ENCODE measurements at places on chromosomes 1 and 21.

GRCh38 chr1:7490576-7490975, 280.5 kb upstream of the VAMP3 start:
- DNase-seq, result no peak

DNA sequence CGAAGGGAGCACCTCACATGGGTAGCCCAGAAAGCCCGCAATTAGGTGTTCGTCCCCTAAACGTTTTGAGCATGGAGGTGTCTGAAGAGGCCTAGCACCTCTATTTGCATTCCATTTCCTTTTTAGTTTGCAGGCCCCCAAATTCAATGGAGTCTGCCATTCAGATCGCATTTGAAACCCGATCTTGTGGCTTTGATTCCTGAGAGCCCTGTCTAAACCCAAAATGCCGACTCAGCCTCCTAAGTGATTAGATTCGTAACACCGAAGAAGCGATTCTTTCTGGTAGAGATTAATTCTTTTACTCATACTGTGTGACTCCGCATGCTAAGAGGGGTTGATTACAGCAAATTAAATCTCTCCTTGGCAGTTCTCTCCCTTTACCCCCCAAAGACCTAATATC, 415.2 kb upstream of the KAZN start:
- no peak for DNase-seq

DNA sequence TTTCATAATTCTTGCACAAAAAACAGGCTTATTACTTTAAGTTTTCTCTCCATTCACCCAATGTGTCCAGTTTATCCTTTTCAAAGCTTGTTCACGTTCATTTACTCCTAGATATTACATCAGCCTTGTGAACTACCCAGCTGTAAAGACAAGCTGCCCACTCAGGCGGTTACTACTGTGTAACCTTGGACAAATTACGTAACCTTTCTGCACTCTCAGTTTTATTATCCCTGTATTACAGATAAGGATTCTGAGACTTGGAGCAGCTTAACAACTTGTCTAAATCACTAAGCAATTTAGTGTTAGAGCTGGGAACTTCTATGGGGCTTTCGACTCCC, 20.5 kb upstream of the LPAR3 start:
- DNase-seq, result peak; percentile 64

GRCh38 chr1:145690587-145691558, 16.3 kb downstream of the PDZK1 start:
- DNase-seq, result peak; percentile 55

GRCh38 chr1:30533141-30533540, 190.2 kb downstream of the MATN1 start:
- DNase-seq, result no peak

DNA sequence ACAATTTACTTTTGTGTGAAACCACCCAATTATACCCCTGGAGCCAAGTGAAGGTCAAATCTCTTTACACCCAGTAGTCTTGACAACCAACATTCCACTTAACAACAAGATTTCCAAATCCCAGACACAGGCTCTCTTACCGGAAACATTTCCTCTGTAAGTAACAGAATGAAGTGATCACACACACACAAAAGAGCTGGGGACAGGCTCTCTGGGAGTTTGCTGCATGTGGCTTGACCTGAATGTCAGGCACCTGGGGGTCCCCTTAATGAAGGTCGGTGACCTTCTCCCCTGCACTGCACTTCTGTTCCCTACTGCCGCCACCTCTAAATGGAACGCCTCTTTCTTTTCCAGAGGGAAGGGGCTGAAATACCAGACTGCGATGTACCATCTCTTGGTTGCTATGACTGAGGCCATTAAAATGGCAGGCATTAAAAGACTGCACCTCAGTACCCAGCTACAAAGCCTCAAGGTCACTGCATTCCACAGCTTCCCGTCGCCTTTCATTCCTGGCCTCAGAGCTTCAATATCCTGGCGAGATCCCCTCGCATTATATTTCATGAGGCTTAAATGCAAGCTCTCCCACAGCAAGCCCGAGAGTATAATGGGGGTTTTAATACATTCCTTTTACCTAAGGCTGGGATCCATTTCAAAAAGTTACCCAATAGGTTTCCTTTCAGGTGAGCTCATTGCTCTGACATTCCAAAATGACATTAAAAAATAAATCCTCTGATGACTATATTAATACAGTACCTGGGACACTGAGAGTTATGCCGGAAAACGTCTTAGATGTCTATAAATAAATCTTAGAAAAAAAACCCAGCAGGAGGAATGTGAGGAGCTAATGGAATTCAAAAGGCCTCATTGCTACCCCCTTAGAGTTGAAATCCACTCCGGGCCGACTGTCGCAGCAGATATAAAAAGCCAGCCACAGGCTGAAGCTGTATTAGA, 90.9 kb upstream of the DIRAS3 start:
- peak; percentile 91 for DNase-seq

DNA sequence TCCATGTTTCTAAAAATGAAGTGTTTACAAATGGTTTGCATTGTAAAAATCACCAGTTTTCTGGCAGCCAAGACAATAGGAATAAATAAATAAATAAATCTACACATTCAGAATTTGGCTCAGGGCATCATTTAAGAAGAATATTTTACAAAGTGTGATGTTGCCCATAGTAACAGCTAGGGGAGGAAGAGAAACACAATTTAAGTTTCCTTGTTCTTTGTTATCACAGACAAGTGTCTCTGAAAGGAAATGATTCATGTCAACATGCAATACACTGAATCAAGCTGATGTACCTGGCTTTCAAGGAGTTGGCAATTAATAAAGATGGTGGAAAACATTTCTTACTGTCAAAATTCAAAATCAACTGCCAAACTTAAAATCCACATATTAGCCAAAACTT, 74.7 kb downstream of the LHX8 start:
- no peak for DNase-seq

DNA sequence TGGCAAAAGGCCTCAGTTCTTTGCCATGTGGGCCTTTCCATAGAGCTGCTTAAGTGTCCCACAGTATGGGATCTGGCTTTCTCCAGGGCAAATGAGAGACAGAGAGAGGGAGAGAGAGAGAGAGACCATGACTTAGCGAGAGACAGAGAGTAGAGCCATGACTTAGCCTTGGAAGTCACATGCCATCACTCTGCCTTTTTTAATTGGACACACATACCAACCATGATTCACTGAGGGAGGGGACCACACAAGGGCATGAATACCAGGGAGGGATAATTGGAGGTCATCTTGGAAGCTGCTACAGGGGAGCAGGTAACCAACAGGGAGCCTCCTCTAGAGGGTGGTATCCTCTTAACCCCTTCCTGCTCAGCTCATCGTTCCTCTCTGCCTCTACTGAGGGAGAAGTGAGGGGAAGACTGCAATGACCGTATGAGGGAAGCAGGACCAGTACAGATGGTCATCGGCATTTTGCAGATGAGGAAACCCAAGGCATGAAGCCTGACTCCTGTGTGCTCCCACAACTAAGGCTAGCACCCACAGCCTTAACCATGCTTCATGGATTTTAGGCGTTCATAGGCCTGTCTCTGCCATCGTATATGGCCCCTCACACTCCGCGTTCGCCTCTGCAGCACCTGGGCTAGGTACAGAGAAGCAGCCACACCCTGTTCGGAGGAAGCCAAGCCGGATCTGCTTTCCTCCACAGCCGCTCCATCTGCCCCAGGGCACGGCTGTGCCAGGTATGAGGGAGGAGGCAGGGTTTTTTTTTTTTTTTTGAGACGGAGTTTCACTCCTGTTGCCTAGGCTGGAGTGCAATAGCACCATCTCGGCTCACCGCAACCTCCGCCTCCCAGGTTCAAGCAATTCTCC, 38.6 kb downstream of the MEF2D start:
- no peak for DNase-seq

DNA sequence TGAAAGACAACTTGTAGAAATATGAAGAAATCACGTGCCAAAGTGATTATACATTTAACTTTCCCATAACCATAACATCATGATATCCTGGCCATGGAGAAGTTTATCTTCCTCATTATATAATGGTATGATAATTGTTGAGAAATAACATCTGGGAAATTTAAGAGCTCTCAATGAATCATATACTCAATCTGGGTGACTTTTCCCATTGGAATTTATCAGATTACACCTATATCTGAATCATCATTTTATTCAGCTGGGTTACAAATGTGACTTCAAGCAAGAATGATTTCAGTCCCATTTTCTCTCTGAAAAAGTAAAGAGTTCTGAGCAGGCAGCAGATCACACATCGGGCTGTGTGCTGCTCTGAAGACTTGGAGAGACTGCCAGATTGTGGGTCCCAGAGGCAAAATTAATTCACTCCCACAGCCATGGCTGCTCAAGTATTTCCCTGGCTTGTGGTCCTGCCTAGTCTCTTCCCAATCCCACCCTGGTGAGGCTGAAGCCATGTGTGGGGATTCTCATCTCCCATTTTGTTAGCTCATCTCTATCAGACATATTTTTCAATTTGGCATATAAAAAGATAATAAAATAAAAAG, 278.0 kb downstream of the MRPL39 start:
- DNase-seq, result peak; percentile 56

DNA sequence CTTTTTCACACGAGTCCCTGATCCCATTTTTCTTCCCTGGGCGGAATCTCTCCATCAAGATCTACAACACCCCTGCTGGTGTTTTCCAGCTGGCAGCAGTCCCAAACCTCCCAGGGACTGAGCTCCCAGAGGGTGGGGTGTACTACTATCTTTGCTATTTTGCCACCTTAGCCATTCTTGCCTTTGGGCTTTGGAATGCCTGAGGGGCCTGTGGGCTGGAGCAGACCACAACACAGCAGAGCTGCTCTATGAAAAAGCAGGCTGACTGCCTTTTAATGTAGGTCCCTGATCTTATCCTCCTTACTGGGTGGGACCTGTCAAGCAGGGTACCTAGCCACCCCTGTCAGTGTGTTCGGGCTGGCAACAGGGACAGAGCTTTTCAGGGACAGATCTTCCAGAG, 91.9 kb downstream of the KCNT2 start:
- no peak for DNase-seq
